ENCODE measurements at places on chromosomes 5 and 9. TPM values are rescaled to one million over a fixed set of nuclear protein-coding genes. Genes with fewer than 3 reads are reported as not detected.

DNA sequence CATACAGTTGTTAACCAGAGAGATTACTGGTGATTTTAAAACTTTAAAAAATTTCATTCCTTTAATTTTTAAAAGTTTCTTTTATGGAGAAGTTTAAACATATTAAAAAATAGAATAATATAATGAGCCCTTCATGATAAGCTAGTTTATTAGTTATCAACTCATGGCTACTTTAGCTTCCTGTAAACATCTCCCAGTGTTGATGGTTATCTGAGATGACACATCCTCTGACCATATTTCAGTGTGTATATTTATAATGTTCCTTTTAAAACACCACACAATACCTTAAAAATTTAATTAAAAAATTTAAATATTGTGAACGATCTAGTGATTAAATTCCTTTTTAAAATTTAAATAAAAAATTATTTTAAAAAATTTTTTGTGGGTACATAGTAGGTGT lies 74.1 kb downstream of the IPO11 start:
- H3K36me3 ChIP-seq = peaks cover 3% of the 10 kb centered on the region
- no peak for DNase-seq
- H3K27ac ChIP-seq = no peak overlapping the region
- no peaks in the 10 kb centered on the region for H3K4me1 ChIP-seq
- no peaks in the 10 kb centered on the region for H3K27me3 ChIP-seq
- H3K4me3 ChIP-seq = no peak overlapping the region

DNA sequence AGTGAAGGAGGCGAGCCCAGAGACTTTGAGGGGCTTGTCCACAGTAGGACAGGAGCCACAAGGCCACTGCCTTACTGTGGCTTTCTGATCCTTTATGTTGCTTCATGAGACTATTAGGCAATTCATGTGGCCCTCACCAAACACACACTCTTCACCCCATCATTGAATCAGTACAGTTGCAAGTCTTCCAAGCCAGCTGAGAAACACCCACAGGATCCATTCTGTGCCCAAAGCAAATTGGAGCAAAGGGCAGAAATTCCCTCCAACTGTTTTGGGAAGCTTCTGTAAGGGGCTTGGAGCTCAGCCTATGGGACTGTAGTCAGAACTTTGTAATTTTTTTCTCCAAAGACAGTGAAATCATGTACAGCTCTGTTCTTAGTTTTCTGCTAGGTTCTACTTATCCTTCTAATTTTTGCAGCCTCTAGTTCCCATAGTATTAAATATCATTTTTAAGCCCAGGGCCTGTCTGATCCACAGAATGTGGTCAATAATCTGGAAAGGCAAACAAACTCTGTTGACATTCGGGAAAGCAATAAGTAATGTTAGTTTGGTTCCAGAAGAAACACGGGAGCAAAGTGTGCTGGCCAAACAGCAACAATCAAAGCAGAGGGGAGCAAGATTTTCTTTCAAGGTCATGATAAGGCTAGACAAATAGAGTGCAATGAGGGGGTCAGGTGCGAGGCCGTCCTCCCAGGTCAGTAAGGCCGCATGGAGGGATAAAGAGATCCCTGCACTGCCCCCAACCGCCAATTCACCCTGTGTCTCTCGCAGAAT lies 47.0 kb downstream of the UBE2QL1 start:
- no peak overlapping the region for H3K27ac ChIP-seq
- H3K27me3 ChIP-seq = no peaks in the 10 kb centered on the region
- H3K36me3 ChIP-seq = no peaks in the 10 kb centered on the region
- DNase-seq = no peak
- peaks cover 20% of the 10 kb centered on the region for H3K4me1 ChIP-seq

Gene SMIM33
- not detected for total RNA-seq

Gene PCDHGA7
- 1.7 TPM for total RNA-seq

Gene TYRP1
- not detected for total RNA-seq

DNA sequence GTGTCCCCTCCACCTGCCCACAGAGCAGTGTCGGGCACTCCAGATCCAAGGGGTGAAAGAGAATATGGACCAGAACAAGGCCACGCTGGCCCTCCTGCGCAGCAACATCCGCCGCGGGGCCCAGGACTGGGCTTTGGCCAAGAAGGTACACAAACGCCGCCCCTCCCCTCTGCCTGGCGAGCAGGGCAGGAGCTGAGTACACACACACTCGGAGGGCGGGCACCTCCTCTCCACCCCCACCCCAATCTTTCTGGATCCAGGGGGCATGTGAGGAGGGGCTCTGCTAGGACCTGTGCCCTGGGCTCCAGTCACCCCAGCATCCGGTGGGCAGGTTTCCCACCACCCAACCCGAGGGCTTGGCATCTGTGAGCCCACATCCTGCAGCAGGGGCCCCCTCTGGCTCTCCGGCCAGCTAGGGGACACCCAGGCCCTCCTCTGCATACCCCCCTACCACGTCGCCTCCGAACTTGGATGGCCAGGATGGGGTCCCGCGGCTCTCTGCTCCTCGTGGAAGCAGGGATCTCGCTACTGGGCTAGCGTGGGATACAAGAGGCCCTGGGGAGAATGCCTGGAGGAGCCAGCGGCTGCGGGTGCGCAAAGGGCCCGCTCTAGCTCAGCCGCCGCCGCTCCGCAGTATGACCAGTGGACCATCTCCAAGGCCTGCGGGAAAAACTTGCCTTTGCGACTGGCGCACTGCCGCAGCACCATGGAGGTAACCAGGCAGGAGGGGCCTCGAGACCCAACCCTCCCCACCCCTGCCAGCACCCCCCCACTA lies 3.1 kb downstream of the CCDC183 start:
- H3K27ac ChIP-seq = peak overlapping the region; percentile 73
- DNase-seq = peak; percentile 85
- no peaks in the 10 kb centered on the region for H3K36me3 ChIP-seq
- peaks cover 32% of the 10 kb centered on the region for H3K4me1 ChIP-seq
- no peaks in the 10 kb centered on the region for H3K27me3 ChIP-seq
- H3K4me3 ChIP-seq = no peak overlapping the region

- DNase-seq = no peak
- no peak overlapping the region for H3K27ac ChIP-seq
- H3K4me1 ChIP-seq = no peaks in the 10 kb centered on the region
- no peaks in the 10 kb centered on the region for H3K36me3 ChIP-seq
- H3K4me3 ChIP-seq = no peak overlapping the region
Observed at GRCh38 chr5:127233590-127233989, 57.0 kb upstream of the MEGF10 start.

GRCh38 chr9:78884611-78885150 lies 587.8 kb downstream of the PSAT1 start:
- H3K27ac ChIP-seq = no peak overlapping the region
- DNase-seq = no peak
- no peaks in the 10 kb centered on the region for H3K4me1 ChIP-seq
- no peaks in the 10 kb centered on the region for H3K36me3 ChIP-seq

Gene LARP1
- 108 TPM for total RNA-seq

GRCh38 chr5:143207563-143208364 lies 195.7 kb downstream of the NR3C1 start:
- H3K27me3 ChIP-seq = no peaks in the 10 kb centered on the region
- no peak overlapping the region for H3K27ac ChIP-seq
- DNase-seq = no peak
- H3K4me3 ChIP-seq = no peak overlapping the region
- H3K4me1 ChIP-seq = no peaks in the 10 kb centered on the region

Gene DBH
- total RNA-seq = not detected

DNA sequence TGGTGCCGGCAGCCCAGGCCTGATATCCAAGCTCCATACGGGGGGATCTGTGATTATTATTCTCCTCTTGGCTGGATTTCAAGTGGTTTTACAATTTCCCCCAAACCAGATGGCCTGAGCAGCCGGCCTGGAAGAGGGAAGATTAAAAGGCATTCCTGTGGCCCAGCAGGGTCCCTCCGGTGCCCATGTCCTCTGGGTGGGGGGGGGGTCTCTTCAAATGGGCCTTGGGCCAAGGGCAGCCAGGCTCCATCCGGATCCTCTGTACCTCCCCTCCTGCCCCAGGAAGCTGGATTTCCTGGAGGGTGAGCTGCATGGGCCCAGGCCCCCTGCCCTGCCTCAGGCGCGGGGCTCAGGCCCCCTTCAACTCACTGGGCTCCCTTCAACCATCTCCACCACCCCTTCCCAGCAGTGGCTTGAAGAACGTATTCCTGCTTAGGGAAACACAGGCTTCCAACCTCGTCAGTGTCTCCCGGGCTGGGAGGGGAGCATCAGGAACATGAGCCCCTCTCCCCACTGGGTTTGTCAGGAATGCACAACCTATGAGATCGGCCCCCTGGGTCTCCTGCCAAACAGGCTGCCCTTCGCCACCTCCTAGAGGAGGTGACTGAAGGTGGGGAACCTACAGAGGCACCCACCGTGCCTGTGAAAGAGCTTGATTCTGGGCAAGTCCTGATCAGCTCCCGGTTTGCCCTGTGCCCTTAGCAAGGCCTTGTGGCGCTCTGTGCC lies 62.9 kb upstream of the ORM1 start:
- no peak overlapping the region for H3K4me3 ChIP-seq
- H3K27ac ChIP-seq = no peak overlapping the region
- no peaks in the 10 kb centered on the region for H3K27me3 ChIP-seq
- no peaks in the 10 kb centered on the region for H3K4me1 ChIP-seq

Gene EQTN
- total RNA-seq = 0.39 TPM

- no peak overlapping the region for H3K4me3 ChIP-seq
- H3K36me3 ChIP-seq = no peaks in the 10 kb centered on the region
- H3K4me1 ChIP-seq = no peaks in the 10 kb centered on the region
- no peaks in the 10 kb centered on the region for H3K27me3 ChIP-seq
Observed at GRCh38 chr5:38469707-38470267, 86.7 kb downstream of the LIFR start.

Gene ALDOB
- 274 TPM for total RNA-seq

DNA sequence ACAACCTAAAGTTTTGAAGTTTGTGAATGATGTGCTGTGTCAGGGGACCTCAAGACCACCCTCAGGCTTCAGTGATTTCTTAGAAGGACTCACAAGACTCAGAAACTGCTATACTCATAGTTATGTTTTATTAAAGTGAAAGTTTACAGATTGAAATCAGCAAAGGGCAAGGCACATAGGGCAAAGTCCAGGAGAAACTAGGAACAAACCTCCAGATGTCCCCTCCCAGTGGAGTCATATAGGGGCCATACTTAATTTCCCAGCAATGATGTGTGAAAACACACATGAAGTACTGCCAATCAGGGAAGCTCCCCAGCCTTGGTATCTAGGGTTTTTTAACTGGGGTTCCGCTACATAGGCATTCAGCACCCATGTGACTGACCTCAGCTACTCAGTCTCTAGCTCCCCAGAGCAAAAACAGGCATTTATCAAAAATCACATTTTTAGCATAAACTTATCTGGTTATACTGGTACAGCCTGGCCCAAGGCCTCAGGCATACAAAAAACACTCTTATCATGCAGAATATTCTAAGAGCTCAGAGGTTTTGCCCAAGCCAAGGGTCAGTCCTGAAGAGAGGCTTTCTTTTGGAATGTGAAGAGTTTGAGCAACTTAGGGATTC lies 74.7 kb upstream of the ANKRD55 start:
- no peak for DNase-seq
- no peaks in the 10 kb centered on the region for H3K27me3 ChIP-seq
- peaks cover 23% of the 10 kb centered on the region for H3K4me1 ChIP-seq
- peak overlapping the region; percentile 40 for H3K27ac ChIP-seq
- H3K4me3 ChIP-seq = no peak overlapping the region

GRCh38 chr5:65984098-65984885 lies 57.9 kb downstream of the ERBIN start:
- no peak for DNase-seq
- H3K27ac ChIP-seq = no peak overlapping the region

Gene GZMA
- 0.28 TPM for total RNA-seq

Gene ST6GALNAC4
- 44.5 TPM for total RNA-seq

GRCh38 chr9:132472199-132472598 lies 62.2 kb downstream of the CFAP77 start:
- H3K27me3 ChIP-seq = no peaks in the 10 kb centered on the region
- DNase-seq = no peak

GRCh38 chr5:31328040-31328733 lies 134.7 kb downstream of the CDH6 start:
- no peaks in the 10 kb centered on the region for H3K4me1 ChIP-seq
- no peaks in the 10 kb centered on the region for H3K36me3 ChIP-seq
- H3K4me3 ChIP-seq = no peak overlapping the region
- no peaks in the 10 kb centered on the region for H3K27me3 ChIP-seq

DNA sequence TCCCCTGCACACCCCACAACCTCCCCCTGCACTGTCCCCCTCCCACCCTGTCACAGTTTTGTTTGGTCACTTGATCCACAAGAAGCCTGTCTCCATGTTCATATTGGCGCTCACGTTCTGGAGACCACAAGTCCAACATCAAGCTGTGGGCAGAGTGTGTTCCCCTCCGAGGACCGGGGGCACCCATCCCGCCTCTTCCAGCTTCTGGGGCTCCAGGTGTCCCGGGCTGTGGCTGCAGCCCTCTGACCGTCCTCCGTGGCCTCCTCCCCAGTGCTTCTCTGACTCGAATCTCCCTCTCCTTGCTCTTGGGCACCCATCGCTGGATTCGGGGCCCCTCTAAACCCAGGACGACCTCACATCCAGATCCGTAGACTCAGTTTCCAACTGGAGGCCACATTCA lies 49.2 kb downstream of the PLEKHG4B start:
- no peak overlapping the region for H3K4me3 ChIP-seq
- no peaks in the 10 kb centered on the region for H3K27me3 ChIP-seq
- H3K4me1 ChIP-seq = no peaks in the 10 kb centered on the region
- H3K27ac ChIP-seq = no peak overlapping the region
- no peaks in the 10 kb centered on the region for H3K36me3 ChIP-seq

GRCh38 chr5:56056875-56057274 lies 62.1 kb upstream of the IL6ST start:
- no peaks in the 10 kb centered on the region for H3K27me3 ChIP-seq
- no peak overlapping the region for H3K4me3 ChIP-seq
- no peak for DNase-seq
- H3K36me3 ChIP-seq = no peaks in the 10 kb centered on the region
- H3K27ac ChIP-seq = no peak overlapping the region

Gene TMOD1
- total RNA-seq = 12.4 TPM

Gene MARCHF11
- total RNA-seq = 2.6 TPM

- no peaks in the 10 kb centered on the region for H3K4me1 ChIP-seq
- no peak for DNase-seq
- H3K27ac ChIP-seq = no peak overlapping the region
Observed at GRCh38 chr9:84860249-84861115, 191.0 kb downstream of the NTRK2 start.

Gene ASPN
- 16.5 TPM for total RNA-seq

DNA sequence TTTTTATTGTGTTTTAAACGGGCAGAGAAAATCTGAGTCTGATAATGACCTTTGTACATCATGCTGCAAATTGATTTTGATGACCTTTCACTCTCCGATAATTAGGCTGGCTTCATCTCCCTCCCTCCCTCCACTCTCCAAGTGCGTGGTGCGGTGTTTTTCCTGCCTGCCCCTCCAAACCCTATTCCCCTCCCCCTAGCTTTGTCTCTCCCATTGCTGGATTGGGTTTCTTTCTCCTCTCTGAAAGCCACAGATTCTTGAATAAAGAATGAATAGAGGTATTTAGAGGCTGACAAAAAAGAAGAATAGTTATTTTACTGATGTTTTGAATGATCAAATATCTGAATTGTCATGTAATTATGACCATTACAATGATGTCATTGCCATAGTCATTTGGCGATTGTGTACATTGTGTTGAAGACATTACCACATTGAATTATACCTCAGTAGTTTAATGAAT lies 571.1 kb upstream of the ZNF608 start:
- no peak for DNase-seq
- no peaks in the 10 kb centered on the region for H3K27me3 ChIP-seq
- no peaks in the 10 kb centered on the region for H3K4me1 ChIP-seq
- no peak overlapping the region for H3K27ac ChIP-seq

Gene HAVCR1
- total RNA-seq = not detected

Gene NPR3
- 0.35 TPM for total RNA-seq

Gene C9orf50
- total RNA-seq = not detected

All from pancreas (tissue), 10 donors.